Stimulated activated CD4-positive, alpha-beta T cell treated with anti-CD3 and anti-CD28 coated beads, Interleukin-4, amount 100 ng/mL, for 4 hours (primary cell): ENCODE measurements at places on chromosomes 3 and 15.

GRCh38 chr15:90667073-90667754 lies 49.9 kb upstream of the BLM start:
- DNase-seq, result no peak

GRCh38 chr15:32987067-32987466 lies 207.4 kb downstream of the FMN1 start:
- DNase-seq, result no peak

DNA sequence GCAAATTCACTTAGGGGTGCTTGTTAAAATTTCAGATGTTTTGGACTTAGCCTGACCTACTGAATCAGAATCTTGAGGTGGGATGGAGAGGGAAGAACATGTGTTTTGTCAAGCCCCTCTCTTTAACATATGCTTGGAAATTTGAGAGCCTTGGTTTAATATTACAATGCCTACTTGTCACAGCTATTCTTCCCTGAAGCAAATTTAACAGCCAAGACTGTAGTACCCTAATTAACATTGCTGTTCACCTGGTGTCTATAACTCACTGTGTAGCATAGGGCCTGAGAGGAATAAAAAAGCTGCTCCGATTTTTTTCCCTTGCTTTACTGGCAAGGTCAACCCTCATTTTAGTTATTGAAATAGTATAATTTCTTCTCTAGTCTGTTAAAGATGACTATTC lies 880.1 kb downstream of the CADM2 start:
- DNase-seq, result no peak

- DNase-seq, result no peak
These were observed 79.4 kb upstream of the MRPS22 start for GRCh38 chr3:139264375-139264774.

- DNase-seq, result no peak
These were observed 239.1 kb downstream of the ISL2 start for GRCh38 chr15:76575679-76576078.
